Hematopoietic multipotent progenitor cell (in vitro differentiated cells): ENCODE measurements at places on chromosomes 13 and 19.

DNA sequence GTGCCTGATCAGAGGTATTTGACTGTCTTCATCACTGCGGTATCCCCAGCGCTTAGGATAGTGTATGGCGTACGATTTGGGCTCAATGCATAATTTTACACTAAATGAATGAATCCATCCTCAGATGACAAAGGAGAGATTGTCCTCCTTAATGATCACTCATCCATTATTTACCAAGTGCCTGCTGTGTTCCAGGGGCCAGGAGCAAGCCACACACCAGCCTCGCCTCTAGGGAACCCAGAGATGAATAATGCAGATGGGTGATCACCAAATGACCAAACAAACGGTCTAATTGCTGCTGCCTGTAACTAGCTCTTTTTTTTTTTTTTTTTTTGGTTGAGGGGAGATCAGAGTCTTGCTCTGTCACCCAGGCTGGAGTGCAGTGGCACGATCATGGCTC, 5.9 kb upstream of the GPR32 start:
- no peak for DNase-seq

- DNase-seq: no peak
Measured at GRCh38 chr19:35559281-35559659, 4.2 kb downstream of the ATP4A start.

DNA sequence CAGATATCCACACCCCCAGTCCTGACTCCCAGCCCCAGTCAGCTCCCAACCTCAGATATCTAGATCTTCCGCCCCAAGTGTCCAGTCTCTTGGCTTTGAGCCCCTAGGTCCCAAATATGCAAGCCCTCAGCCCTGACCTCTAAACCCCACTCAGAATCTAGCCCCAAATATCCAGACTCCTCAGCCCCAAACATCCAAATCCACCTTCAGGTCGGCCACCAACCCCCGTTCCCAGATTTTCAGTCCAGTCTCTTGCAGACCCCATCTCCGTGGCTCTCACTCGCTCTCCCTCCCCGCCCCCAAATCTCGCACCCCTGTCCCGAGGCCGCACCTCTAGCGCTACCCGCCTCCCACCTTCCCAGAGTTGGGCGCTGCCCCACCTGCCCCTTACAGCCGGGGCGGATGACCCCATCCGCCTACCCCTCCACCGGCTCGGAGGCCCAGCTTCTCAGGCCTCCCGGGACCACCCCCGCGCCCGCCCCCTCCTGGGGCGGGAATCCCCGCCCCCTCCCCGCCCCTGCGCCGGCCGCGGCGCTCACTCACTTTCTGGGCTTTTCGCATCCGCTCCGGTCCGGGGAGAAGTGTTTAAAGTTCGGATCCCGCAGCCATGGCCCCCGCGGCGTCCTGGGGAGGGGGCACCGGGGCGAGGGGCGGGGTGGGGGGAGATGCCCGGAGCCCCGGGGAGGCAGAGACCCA, 604 bp downstream of the ERFL start:
- DNase-seq: no peak

DNA sequence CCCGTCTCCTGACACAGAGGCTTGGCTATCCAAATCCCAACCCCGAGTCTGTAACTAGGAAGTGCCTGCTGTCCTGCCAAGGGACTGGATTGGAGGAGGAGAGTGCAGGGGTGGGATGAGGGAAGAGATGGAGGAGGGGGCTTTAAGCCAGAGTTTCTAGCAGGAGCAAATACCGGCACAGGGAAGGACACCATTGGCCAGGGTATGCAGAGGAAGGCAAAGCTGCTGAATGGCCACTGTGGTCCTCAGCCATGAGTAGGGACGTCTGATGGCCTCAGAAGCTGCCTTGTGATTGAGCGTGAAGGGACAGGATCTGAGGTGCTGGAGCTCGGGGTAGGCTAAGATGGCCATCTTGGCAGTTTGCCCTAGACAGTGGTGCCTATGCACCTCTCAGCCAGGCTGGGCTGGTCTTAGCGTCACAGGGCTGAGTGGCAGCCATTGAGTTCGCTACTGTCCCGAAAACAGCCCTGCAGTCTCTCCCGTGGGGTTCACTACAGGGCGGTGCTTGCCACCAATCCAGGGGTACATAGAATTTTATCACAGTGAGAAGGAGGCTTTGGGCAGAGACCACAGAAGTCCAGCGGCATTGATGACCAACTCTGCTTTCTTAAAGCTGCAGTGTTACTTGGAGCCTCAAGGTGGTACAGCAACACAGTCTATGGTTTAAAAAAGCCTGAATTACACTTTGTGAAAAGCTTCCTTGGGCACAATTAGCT, 61.8 kb downstream of the AKAP11 start:
- no peak for DNase-seq

DNA sequence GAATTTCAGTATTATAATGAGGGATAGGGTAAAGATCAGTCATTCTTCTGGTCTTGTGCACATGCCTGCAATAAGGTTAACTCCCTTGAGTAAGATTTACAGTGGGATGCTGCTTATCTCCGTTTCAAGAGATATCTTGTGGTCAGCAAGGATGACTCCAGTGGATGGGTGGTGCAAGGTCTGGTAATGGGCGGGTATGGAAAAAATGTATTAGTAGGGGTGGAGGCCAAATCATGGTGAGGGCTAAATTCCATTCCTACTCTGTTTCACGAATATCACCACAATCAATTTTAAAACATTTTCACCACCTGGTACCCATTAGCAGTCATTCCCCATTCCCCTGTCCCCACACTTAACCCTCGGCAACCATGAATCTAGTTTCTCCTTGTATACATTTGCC, 40.6 kb downstream of the CCDC122 start:
- DNase-seq: no peak

DNA sequence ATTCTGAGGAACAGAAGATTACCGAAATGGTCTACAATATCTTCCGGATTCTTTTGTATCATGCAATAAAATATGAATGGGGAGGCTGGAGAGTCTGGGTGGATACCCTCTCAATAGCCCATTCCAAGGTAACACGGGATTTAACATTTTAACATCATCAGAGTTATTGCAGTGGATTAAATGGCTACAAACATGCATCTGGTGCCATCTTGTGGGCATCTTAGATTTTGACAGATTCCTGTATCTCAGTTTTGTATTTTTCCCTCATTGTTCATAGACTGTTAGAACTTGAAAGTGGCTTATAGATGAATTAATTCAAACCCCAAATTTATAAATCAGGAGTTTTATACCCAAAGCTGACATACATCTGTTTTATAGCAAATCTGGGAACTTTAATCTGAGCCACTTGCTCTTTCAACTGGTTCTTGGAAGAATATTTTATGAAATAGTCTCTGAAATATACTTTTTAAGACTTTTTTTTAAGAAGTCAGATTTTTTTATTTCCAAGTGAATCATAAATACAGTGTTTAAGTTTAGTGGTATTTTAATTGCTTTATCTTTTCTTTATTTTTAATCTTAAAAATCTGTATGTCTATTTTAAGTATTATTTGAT, 215.2 kb downstream of the NBEA start:
- peak; percentile 35 for DNase-seq

DNA sequence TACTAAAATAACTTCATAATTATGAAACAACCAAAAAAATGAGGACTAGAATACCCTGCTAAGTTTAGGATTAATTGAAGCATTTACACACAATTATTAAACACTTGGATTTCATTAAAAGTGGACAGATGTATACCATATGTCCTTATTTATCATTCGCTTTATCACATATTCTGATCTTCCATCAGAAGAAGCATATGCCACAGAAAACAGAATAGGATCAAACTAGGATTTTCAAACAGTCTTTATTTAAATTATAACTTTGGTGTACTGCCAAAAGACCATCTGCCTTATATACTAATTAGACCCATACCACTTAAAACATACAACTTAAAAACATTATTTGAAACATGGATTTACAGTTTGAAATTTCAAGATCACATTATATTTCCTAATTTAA, 727.1 kb upstream of the KLHL1 start:
- DNase-seq: no peak

- no peak for DNase-seq
Measured at GRCh38 chr13:91661692-91662490, 263.5 kb downstream of the GPC5 start.

DNA sequence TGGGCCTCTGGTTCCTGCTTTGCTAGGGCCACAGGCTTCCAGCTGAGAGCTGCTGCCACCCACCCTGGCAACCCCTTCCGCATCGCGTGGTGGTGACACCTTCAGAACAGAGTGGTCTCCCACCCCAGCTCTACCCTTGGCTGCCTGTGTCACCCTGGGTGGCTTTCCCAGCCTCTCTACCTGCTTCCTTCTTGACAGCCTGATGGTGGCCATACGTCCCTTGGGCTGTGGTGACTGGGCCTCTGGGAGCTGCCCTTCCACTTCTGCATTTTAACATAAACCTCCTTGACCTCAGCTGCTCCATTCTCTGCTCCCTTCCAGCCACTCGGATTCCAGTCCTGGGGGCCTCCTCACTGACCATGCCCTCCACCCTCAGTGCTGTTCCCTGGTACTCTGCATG, 17.0 kb downstream of the PAK4 start:
- no peak for DNase-seq

DNA sequence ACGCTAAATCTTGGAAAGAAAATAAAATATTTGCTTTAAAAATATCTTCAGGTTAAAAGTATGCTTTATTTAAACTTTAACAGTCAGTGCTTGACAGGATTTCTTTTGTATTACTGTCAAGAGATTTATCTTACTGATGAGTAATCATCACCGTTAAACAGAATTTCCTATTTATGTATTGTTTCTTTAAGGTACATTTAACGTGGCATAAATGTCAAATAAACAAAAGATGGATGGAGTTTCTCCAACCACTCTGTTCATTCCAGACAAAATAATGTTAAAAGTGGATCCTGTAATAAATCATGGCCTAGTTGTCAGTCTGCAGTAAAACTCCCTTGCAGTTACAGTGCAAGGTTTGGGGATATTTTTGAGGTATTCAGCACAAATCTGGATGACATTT, 298.3 kb downstream of the DIAPH3 start:
- no peak for DNase-seq

DNA sequence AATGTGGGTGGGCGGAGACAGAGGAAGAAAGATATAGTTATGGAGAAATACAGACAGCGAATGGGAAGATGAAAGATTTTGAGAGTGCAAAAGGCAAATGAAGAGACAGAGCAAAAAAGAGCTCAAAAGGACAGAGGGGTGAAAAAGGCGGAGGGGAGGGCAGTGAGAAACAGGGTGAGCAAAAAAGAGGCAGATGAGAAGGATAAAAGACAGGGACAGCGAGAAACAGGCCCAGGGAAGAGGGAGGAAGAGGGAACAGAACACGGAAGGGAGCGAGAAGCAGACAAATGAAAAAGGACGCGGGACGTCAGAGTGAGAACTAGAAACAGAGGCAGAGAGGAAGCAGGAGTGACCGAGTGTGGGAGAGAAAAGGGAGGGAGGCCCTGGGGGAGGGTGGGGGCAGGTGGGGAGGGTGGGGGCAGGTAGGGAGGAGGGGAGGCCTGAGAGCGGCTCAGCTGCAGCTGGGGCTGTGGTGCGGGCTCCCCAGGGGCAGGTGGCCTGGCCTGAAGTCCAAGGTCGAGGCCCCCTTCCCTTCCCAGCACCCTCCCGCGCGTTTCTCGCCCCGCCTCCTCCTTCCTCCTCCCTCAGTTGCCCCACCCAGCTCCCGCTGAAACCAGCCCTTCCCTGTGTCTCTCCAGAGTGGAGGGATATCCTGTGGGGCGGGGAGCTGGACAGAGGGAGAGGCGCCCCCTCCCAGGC, 2.9 kb downstream of the KLK1 start:
- no peak for DNase-seq

DNA sequence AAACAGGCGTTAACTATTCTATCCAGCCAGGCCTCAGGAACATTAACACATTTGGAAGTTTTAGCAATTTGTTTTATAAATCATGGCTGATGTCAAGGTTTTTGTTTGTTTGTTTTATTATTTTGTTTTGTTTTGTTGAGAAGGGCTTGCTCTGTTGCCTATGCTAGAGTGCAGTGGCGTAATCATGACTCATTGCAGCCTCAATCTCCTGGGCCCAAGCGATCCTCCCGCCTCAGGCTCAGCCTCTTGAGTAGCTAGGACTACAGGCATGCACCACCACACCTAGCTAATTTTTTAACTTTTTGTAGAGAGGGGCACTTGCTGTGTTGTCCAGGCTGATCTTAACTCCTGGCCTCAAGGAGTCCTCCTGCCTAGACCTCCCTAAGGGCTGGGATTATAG, 28.3 kb downstream of the NUP58 start:
- DNase-seq: no peak

GRCh38 chr19:19261350-19262189, 11.5 kb downstream of the TM6SF2 start:
- DNase-seq: no peak

DNA sequence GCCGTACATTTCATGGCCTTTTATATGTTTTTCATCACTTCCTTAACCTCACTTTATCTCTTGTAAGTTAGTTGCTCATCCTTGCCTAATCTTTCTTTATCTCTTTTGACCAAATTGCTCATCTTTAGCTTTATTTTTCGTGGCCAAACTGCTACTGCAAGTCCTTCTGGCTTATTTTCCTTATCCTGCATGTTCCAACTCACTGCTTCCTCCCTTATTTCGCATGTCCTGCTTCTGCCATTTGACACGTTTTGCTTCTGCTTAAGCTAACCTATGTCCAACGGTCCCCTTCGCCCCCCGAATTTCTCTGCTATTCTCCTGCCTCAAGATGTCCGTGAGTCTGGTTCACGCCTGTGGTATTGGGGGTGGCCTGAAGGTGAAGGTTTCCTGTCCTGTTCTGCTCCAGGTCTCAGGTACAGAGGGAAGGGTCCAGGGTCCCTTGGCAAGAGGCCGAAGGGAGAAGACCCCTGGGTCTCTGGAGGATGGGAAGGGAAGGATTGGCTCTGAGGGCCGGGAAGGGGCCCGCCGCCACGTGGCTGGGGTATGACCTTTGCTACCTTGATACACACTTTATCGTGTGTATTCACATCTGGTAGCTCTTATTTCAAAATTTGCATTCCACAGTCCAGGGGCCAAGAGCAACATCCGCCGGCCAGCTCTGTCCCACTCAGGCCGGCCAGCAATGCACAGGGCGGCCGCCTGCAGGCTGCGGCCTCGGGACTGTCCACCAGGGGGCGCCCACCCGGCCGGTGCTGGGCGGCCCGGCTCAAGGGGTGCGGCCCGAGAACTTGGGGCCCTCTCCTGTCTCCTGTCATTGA, 2.9 kb upstream of the C19orf85 start:
- DNase-seq: no peak

DNA sequence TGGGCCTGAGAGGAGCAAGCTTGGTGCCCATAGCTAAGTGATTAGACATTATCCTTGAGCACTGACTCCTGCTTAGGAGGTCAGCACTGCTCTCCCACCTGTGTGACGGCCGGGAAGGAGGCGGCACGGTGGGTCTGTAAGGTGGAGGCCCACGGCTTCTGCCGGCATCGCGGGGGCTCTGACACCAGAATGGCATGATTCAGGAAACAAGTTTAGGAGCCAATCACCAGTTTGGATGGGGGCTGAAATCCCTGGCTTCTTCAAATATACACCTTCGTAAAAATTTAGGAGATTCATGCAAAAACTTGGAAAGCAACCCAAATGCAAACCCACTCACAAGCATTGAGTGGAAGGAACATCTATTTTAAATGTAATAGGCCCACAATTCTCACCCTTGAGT, 307.3 kb upstream of the TSHZ3 start:
- DNase-seq: no peak

- DNase-seq: no peak
Measured at GRCh38 chr13:112900226-112900600, 68.8 kb upstream of the MCF2L start.
